ENCODE measurements at places on chromosomes 1 and 21. TPM values are rescaled to one million over a fixed set of nuclear protein-coding genes. Genes with fewer than 3 reads are reported as not detected.

DNA sequence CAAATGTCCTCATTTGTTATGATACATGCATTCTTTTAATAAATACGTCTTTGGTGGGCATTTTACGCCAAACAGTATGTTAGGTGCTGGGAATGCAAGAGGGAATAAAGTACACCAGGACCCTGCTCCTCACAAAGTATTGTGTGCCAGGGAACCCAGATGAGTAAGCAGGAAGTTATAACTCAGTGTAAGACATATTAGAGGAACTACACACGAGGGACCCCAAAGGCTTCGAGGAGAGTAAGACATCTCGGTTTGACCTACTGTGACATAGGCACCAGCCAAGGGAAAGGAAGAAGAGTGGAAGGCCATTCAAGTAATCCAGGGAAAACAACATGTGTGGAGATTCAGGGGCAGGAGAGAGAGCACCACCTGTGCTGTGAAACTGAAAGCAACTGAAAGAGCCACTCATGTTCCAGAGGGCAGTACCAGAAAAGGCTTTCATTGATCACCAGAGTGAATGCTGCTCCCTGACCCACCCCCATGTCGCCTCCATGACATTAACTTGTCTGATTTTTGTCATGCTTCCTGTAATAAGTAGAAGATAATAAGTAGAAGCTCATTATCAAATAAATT lies 542.5 kb upstream of the PKN2 start:
- no peaks in the 10 kb centered on the region for H3K36me3 ChIP-seq
- DNase-seq = no peak
- peaks cover 4% of the 10 kb centered on the region for H3K4me1 ChIP-seq
- peaks cover 15% of the 10 kb centered on the region for H3K27me3 ChIP-seq
- no peak overlapping the region for H3K27ac ChIP-seq

DNA sequence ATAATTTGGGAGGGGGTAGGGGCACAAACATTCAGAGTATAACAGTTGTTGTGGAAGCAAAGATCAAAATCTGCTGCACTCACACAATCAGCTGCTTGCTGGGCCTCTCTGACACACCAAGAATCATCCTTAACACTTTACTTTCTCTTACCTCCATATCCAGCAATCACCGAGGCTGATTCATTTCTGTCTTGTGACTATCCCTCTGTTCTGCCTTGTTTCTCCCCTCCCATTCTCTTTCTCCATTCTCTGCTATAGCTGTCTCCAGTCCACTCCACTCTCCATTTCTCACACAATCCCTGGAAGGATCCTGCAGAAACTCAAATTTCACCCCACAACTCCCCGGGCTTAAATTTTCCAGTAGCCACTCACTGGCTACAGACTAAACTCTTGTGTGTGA lies 91.8 kb upstream of the NGF start:
- no peaks in the 10 kb centered on the region for H3K4me1 ChIP-seq
- no peak overlapping the region for H3K4me3 ChIP-seq
- no peak overlapping the region for H3K27ac ChIP-seq
- peaks cover 7% of the 10 kb centered on the region for H3K27me3 ChIP-seq
- DNase-seq = no peak

- H3K4me3 ChIP-seq = no peak overlapping the region
- DNase-seq = no peak
- H3K4me1 ChIP-seq = no peaks in the 10 kb centered on the region
- no peak overlapping the region for H3K27ac ChIP-seq
- no peaks in the 10 kb centered on the region for H3K36me3 ChIP-seq
These were observed 235.3 kb downstream of the PRDM2 start for GRCh38 chr1:13935336-13935735.

- H3K27me3 ChIP-seq = no peaks in the 10 kb centered on the region
- no peak overlapping the region for H3K4me3 ChIP-seq
- no peak for DNase-seq
- H3K27ac ChIP-seq = no peak overlapping the region
- peaks cover 23% of the 10 kb centered on the region for H3K4me1 ChIP-seq
- H3K36me3 ChIP-seq = peaks cover 2% of the 10 kb centered on the region
These were observed 103.0 kb downstream of the PTGS2 start for GRCh38 chr1:186577216-186577615.

GRCh38 chr1:228927946-228928898 lies 192.9 kb downstream of the RHOU start:
- H3K36me3 ChIP-seq = no peaks in the 10 kb centered on the region
- H3K4me3 ChIP-seq = no peak overlapping the region
- H3K27ac ChIP-seq = no peak overlapping the region
- H3K4me1 ChIP-seq = peaks cover 3% of the 10 kb centered on the region
- no peaks in the 10 kb centered on the region for H3K27me3 ChIP-seq
- no peak for DNase-seq

DNA sequence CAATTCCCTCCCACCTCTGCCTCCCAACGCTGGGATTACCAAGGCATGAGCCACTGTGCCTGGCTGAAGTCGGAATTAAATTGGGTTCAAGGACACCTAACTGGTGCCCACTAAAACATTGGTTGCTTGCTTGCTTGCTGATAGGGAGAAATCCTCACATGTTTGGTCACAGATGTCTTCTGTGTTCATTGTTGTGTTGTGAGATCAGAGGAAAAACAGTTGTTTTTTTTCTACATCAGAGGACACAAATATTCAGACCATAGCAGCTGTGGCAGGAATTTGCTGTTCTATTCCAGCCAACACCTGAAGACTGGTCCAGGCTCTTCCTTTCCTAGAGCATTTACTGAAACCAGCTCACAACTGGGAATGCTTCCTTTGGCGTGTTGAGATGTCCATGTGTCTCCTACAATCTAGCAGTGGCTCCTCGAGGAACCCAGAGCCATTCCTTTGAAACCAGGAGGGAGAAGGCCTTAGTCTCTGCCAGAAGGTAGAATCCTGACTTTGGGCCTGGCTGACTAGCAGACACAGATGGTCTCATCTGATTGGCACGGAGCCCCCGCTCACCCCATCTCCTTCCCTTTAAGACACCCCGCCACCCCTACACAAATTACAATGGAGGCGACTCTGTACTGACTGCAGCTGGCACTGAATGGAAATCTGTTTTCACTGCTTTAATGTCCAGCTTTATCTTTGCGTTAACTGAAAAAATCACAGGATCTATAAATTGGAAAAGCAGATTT lies 24.3 kb upstream of the TRIM17 start:
- H3K27ac ChIP-seq = no peak overlapping the region
- H3K4me3 ChIP-seq = no peak overlapping the region
- H3K4me1 ChIP-seq = peaks cover 8% of the 10 kb centered on the region

GRCh38 chr21:37984416-37984815 lies 68.2 kb upstream of the KCNJ6 start:
- H3K4me3 ChIP-seq = no peak overlapping the region
- no peaks in the 10 kb centered on the region for H3K4me1 ChIP-seq
- DNase-seq = no peak
- no peak overlapping the region for H3K27ac ChIP-seq
- H3K36me3 ChIP-seq = no peaks in the 10 kb centered on the region
- peaks cover 5% of the 10 kb centered on the region for H3K27me3 ChIP-seq

- H3K36me3 ChIP-seq = no peaks in the 10 kb centered on the region
- H3K27ac ChIP-seq = no peak overlapping the region
- DNase-seq = no peak
- no peaks in the 10 kb centered on the region for H3K4me1 ChIP-seq
These were observed 126.5 kb upstream of the RUNX3 start for GRCh38 chr1:25056536-25056935.

GRCh38 chr1:207903767-207904166 lies 7.2 kb downstream of the CD34 start:
- H3K27me3 ChIP-seq = peaks cover 3% of the 10 kb centered on the region
- no peaks in the 10 kb centered on the region for H3K36me3 ChIP-seq
- H3K4me1 ChIP-seq = peaks cover 19% of the 10 kb centered on the region
- H3K27ac ChIP-seq = no peak overlapping the region

- H3K4me3 ChIP-seq = no peak overlapping the region
- no peaks in the 10 kb centered on the region for H3K4me1 ChIP-seq
- H3K27me3 ChIP-seq = no peaks in the 10 kb centered on the region
- H3K36me3 ChIP-seq = no peaks in the 10 kb centered on the region
These were observed 75.5 kb downstream of the ADAMTS1 start for GRCh38 chr21:26769613-26770188.

The PODN gene
- total RNA-seq = not detected

The VWA1 gene
- 0.44 TPM for total RNA-seq

The GPR25 gene
- not detected for total RNA-seq

The SYCP1 gene
- total RNA-seq = not detected

The ST6GALNAC3 gene
- total RNA-seq = 3.0 TPM

Data from activated naive CD8-positive, alpha-beta T cell treated with anti-CD3 and anti-CD28 coated beads for 36 hours (primary cell).